Activated CD8-positive, alpha-beta memory T cell treated with anti-CD3 and anti-CD28 coated beads, Interleukin-2, amount 50 U/mL, for 4 hours (primary cell): ENCODE measurements at places on chromosomes 1 and 21.

DNA sequence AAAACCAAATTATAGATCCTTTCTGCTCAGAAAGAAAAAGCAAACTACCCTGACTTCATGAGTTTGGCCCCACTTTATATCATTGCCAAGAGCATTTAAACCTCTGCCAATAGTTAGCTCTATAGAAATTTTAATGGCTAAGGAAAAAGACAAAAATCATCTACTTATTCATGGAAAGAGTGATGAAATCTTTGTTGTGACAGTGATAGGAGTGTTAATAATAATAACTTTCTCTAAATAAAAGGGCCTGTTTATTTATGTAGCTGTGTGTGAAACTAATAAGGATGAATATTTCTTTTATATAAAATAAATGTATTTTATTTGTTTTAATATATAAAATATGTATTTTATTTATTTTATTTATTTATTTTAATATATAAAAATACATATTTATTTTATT, 6.4 kb downstream of the CHODL start:
- DNase-seq = no peak

- no peak for DNase-seq
These were observed 6.9 kb upstream of the ZMYM4 start for GRCh38 chr1:35261412-35262120.

- no peak for DNase-seq
These were observed 205.8 kb downstream of the PTPRU start for GRCh38 chr1:29441916-29442668.

DNA sequence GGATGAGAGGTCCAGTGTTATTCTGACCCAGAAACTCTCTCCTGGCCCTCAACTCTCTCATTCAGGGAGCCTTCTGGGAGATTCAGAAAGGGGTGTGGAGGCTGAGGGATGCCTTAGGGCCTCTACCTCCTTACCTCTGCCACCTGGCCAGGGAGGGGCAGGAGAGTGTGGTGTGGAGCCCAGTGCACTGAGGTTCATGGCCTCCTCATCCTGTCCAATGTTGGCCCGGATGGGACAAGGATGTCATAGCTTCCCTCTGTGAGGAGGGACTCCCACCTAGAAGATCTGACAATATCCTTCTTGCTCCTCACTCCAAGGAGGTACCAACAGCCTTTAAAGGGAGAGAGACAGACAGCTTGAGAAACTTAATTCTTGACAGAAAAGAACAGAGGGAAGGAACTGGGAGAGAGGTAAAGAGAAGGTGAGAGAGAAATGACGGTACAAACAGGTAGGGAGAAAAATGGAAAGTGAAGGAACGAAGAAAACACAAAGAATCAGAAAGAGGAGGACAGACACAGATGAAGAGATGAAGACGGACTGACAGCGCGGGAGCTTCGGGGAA, 779 bp downstream of the BEND5 start:
- no peak for DNase-seq
